ENCODE measurements at places on chromosomes 3 and 15.

DNA sequence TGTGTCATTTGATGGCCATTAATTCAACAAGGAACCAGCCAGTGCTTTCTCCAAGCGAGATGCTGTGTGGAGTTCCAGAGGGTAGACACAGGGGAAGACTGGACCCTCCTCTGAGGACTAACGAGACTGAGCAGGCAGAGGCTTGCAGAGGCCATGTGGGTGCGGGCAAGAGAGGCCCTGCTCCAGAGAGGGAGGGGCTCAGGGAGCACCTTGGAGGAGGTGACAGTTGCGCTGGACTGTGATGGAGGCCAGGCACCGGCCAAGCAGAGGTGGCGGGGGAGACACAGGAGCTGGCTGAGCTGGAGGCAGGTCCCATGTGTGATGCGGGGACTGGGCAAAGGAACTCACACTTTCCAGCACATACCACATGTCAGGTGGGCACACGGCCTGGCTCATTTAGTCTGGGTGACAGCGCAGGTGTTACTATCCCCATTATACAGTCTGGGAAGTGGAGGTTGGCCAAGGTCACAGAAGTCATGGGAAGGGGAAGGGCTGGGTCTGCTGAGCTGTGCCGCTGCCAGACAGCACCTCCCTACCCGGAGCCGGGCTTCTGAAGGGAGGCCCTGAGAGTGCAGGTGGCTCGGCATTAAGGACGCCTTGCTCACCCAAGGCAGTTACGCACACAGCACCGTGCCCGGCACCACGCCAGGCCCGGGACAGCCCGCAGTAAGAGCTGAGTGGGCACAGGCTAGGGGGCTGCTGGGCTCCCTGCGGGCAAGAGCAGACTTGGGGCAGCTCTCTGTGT, 3.7 kb downstream of the MELTF start:
- no peak for DNase-seq

DNA sequence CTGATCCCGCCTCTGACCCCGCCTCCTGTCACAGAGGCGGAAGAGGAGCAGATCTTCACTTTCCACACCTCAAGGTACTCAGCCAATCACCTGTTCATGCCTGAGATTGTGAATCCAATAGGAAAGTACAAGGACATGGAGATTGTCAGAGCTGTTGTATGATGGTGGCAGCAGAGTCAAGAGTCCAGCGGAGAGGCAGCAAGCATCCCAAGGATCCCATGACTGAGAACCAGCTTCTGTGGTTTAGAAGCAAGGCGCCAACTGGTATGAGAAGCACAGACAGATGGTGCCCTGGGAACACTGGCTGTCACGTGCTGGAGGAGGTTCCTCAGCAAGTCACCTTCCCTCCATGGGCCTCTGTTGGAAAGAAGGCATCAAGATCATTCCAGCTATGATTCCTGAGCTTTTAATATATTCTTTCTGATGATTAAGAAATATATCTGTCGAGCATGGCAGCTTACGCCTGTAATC, 93.9 kb downstream of the CPN2 start:
- DNase-seq, result no peak

DNA sequence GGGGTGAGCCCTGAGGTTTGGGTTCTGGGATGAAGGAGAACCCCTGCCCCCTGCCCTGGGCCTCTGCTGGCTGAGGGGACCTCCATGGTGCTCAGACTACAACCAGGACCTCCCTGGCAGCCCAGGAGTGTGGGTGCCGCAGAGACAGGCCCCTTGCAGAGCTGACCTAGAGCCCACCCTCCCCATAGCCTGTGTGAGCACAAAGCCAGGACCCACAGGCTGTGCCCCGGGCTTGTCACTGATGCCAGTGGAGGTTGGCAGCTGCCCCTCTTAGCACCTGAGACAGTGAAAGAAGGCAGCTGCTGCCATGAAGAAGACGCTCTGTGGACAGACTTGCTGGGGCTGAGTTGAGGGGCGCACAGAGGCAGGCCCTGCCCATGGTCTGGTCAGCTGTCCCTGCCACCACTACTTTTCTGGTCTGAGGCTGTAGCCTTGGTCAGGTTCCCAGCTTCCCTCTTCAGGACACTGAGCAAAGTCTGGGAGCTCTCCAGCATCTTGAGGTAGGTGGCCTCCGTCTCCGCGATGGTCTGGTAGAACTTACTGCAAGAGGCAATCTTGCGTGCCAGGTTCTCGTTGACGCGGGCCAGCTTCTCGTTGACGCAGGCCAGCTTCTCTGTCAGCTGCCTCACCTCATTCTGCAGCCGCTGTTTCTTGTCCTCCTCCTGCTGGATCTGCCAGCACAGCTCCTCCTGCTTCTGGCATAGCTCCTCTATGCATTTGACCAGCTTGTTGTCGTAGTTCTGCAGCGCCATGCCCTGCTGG, 23.0 kb downstream of the USP4 start:
- no peak for DNase-seq

DNA sequence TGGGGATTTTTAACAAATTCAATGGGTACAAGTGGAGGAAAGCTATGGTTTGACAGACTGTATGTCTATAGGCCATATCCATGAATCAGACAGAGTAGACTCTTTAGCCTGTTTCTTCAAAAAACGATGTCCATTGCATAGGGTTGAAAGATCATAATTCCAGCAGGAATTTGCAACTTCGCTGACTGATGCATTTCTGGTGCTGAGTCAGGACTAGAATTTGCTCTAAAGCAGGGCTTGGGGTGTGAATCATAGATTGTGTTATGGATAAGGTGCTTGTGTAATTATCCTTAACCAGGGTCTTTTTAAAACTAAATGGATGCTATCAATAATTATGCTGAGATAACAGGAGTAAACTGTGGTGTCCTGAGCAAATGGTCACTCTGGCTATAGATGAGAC, 200.4 kb upstream of the TBC1D5 start:
- DNase-seq, result no peak
